ENCODE measurements at places on chromosomes 1 and 21.

DNA sequence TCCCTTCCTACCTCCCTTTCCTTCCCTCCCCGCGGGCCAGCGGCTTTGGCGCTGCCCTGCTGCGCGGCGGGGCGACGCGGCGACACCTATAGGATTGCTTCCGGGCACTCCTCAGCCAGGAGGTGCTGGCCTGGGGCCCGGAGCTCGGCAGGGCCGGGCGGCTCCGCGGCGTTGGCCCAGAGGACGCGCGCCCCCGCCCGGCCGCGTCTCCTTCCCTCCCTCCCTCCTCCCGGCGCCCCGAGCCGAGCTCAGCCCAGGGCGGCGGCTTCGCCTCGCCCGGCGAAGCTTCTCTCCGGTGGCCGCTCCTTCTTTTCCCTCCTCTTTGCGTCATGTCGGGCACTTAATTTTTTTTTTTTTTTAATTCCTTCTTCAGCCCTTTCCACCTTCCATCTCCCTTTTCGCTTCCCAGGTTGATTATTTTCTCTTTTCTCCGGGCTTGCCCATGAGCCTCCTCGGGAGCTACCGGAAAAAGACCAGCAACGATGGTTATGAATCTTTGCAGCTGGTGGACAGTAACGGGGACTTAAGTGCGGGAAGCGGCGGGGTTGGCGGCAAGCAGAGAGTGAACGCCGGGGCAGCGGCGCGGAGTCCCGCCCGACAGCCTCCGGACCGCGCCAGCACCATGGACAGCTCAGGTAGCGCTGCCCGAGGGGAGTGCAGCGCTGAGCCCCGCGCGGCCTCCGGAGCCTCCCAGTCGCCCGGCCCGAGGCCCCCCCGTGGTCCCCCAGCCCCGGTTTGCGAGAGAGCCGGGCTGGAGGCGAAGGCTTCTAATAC, at the start of gene DNAJC6:
DNAJC6 (plus strand) TSS at position 240 of the 774 bp plus-strand sequence; CDS start at position 443, 203 bp downstream.
- ATAC-seq = peak; percentile 100

GRCh38 chr1:185080422-185080821, 35.1 kb downstream of the RNF2 start:
- no peak for ATAC-seq

- ATAC-seq = no peak
Observed at GRCh38 chr1:25924454-25924853, 18.2 kb upstream of the STMN1 start.

- ATAC-seq = peak; percentile 87
Observed at GRCh38 chr1:85313888-85314696, 37.7 kb upstream of the BCL10 start.

GRCh38 chr1:32741413-32742198, 39.0 kb upstream of the SYNC start:
- peak; percentile 70 for ATAC-seq

GRCh38 chr1:155794605-155795245, 62.3 kb downstream of the GON4L start:
- ATAC-seq = no peak

GRCh38 chr1:42529724-42530181, 66.7 kb downstream of the CCDC30 start:
- peak; percentile 34 for ATAC-seq

DNA sequence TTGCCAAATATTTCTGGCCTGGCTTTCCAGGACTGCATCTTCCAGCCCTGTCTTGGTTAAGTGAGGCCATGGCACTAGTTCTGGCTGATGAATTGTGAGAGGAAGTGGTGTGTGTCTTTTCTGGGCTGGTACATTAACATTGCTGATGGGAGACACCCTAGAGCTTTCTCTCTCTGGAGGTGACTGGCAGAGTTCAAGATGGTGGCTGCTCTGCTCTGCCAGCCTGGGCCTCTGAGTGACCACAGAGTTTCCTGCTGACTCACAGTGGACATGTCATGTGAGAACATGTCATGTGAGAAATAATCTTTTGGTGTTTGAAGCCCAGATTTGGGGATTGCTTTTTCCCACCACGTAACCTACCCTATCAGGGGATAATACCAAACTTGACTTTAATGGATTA, 218.0 kb upstream of the KIAA0040 start:
- ATAC-seq = no peak

DNA sequence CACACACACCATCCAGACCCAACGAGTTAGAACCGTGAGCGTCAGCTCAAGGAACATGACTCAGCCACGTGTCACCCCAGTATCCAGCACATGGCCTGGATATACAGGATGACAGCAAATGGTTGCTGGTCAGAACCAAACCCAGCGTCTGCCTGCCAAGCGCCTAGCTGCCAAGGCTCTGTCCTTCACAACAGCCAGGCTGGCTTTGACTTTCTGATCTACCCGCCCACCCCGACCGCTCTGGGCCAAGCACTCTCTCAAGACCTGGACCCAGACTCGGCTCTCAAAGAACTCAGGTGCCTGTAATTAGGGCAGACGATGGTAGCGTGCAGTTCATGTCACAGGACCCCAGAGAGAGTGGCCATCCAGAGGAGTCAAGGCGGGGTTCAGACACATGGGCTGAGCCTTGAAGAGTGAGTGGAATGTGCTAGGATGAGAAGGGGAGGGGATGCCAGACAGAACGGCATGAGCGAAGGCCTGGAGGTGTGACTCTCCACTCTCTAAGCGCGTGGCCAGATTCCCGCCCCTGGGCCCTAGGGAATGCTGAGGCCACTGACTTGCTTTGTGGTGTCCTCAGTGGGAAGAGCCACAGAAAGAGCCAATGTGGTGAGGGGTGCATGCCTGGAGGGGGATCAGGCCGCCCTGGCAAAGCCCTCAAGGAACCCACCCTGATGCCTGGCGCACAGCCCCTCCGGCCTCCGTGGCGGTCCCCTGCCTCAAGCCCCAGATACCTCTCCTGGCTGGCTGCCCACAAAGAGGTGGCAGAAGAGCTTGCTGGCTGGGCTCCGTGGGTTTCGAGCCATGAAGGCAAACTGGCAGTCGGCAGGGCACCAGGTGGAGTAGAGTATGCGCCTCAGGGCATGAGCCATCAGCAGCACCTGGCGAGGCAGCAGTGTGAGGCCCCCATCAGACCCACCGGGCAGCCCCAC, 7.0 kb downstream of the SH2D5 start:
- peak; percentile 35 for ATAC-seq

DNA sequence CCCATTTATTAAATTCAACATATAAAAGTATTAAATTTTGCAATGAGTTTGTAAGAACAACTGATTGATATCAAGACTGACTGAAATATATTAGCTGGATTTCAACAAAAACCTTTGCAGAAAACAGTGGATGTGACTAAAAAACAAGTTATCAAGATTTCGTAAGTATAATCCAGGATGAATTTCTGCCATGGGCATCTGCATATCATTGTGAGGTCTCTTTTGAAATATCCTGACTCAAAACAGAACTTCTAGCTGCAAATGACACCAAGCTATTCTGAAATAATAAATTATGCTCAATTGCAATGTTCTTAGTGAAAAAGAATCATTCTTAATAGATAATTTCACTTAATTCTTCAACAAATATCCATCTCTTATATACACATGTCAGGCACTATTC, 52.6 kb downstream of the CD34 start:
- no peak for ATAC-seq

DNA sequence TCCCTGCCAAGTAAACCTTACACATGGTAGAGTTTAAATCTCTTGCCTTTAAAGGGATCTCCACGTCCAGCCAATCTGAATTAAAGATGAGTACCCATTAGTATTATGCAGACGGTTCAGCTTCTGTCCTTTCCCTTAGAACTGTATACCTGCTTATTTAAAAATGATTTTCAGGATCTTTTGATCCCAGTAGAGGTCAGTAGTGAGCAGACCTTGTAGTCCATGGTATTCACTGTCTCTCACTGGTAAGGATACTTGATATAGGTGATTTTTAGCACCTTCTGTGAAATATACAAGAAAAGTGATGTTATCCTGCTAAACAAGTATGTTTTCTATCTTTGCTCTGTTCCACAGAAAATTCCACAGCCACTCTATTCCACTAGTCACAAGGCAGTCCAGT, 1211.6 kb upstream of the ADGRL4 start:
- peak; percentile 95 for ATAC-seq

DNA sequence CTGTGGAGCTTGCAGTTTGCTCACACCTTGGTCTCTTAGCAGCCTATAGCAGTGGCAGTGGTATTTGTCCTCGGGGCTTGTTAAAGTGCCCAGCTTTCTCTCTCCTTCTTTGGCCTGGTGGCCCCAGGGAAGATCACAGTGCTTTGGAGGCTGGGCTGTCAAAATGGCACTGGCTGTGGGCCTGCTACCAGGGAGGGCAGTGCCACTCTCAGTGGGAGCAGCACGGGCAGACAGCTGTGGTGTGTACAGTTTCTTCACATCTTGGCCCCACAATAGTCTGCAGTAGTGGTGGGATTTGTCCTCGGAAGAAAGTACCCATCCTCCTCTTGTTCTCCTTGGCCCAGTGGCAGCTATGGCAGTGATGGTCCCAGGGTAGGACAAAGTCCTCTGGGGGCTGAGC, 164.4 kb upstream of the GORAB start:
- ATAC-seq = no peak

GRCh38 chr1:231923491-231924041, 297.0 kb downstream of the DISC1 start:
- no peak for ATAC-seq

GRCh38 chr1:193077991-193078390, 18.6 kb downstream of the RO60 start:
- no peak for ATAC-seq

DNA sequence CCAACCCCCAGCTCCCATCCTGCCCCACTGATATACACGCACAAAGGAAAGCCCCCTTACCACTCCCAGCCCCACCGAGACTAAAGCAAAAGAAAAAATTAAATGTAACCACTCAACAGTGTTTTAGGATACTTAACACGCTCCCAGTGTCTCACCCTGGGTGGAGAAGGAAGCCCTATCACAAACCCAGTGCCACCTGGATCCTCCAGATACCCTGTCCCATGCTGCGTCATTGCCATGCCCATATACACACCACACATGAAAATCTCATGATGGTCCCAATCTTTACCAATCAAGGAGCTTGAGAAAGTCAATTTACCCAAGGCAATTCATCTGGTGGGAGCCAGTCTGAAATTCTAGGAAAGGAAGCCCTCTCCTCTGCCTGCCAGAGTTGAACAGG, 11.2 kb downstream of the KIAA1614 start:
- no peak for ATAC-seq

GRCh38 chr1:25338986-25339385, 852 bp downstream of the TMEM50A start:
- no peak for ATAC-seq

GRCh38 chr1:47755101-47755990, 241.8 kb downstream of the TRABD2B start:
- peak; percentile 55 for ATAC-seq

GRCh38 chr1:107169615-107170014, 28.8 kb downstream of the NTNG1 start:
- no peak for ATAC-seq

DNA sequence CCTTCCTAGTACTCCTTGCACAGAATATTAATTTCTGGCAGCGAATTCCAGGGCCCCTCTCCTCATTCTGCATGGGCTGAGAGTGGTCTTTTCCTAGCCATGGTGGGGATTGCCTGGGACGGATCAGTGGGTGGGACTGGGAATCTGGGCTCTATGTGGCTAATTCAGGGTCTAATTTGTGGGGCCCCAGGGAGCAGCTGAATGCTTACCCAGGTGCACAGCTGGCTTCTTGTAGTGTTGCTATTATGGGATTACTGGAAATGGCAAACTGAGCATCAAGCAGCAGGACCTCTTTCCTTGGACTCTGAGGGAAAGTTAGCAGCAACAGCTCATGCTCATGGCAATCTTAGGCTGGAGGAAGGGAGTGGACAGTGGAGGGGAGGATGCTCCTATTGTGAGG, 187.1 kb upstream of the CACNA1E start:
- no peak for ATAC-seq

- no peak for ATAC-seq
Observed at GRCh38 chr1:233667741-233668140, 53.8 kb downstream of the KCNK1 start.

DNA sequence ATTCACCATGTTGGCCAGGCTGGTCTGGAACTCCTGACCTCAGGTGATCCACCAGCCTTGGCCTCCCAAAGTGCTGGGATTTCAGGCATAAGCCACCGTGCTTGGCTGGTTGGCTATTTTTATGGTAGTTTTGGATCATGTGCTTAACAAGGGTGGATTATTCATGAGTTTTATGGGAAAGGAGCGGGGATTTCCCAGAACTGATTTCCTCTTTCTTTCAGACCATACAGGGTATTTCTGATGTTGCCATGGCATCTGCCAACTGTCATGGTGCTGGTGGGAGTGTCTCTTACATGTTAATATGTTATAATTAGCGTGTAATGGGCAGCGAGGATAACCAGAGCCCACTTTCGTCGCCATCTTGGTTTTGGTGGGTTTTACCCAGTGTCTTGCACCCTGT, 3.2 kb downstream of the TRPM2 start:
- no peak for ATAC-seq

All from SK-N-SH treated with all-trans-retinoic acid at 6 μM for 48 hours (cell line).